T-helper 2 cell treated with Interferon-gamma antibody and Interleukin-4, amounts not matched to agents 5 μg/mL and 100 μg/mL, for 36 hours (primary cell): ENCODE measurements at places on chromosomes 7 and 10.

DNA sequence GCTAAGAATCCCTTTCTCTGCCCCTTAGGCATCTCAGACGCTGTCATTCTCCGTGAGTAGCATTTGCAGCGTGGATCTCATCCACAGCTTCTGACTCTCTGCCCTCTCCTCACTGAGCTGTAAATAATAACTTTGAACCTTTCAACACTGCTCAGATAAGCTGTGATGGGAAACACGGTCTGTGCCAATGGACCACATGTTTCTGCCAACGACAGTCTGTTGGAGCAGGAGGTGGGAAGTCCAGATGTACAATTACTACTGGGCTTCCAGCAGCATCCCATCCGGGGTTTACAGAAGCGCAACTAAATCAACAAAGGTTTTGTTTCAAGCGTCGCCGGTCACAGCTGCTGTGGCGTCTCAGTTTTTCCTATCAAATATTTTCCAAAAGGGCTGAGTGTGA is 1110.6 kb downstream of the TYW1 start:
- DNase-seq: no peak

DNA sequence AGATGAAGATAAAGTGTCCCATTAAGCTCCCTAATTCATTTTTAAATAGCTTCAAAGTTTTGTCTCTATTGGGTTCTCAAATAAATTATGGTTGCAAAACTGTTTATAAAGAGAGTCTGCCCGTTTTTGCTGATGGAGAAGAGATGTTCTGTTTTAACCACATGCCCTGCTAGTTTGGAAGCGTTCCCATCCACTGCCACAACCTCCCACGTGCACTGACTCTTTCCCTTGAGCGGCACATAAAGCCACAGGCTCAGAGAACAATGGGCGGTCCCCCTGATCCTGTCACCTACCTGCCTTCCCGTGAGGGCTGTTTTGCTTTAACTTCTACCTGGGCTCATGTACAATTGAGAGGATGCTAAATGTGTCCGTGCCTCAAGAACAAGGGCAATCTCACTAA is 65.5 kb downstream of the CPVL start:
- DNase-seq: no peak

- DNase-seq: no peak
Measured at GRCh38 chr7:32887395-32887794, 4.2 kb downstream of the KBTBD2 start.

DNA sequence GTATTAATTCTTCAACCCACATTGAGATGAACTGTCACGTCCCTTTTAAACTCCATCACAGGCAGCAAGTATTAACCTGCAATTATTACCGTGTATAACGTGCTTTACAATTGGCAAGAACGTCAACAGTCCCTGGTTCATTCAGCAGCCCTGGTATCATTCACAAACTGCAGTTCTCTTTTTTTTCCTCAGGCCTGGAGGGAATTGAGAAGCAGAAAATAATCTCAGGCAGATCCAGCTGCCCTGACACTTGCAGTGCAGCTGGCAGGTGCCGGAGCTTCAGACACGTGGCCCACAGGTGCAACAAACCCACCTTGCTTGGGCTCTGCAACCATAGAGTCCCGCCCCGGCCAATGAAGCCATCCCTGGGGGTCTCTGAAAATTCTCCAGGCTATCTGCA is 137.3 kb downstream of the PLXNA4 start:
- DNase-seq: no peak

DNA sequence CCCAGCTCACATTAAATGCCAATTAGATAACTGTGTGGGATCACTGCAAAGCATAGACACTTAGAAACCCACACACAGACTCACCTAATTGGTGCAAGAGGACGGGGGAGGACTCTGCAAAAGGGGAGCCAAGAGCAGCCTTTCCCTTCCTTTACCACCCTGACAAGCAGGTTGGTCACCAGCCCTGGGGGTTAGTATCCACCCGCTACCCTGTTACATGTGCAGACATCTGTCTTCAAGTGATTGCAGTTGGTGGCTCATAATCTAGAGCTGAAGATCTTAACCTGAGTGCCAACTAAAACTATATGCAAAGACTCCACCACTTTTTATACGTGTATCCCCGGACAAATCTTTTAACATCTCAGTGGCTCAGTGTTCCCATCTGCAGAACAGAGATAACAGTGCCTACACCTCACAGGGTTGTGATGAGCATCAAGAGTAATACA is 56.9 kb downstream of the SORBS1 start:
- DNase-seq: no peak

GRCh38 chr10:87860816-87861403 is 2.4 kb downstream of the KLLN start:
- DNase-seq: no peak

- no peak for DNase-seq
Measured at GRCh38 chr10:104437226-104437625, 83.6 kb downstream of the CFAP58 start.
